ENCODE measurements at places on chromosomes 7 and 10.
A peak's percentile ranks its signal among the peaks of the same experiment; 100 is the strongest.

- DNase-seq, result peak; percentile 82
These were observed 20.1 kb downstream of the P4HA1 start for GRCh38 chr10:73076360-73077183.

DNA sequence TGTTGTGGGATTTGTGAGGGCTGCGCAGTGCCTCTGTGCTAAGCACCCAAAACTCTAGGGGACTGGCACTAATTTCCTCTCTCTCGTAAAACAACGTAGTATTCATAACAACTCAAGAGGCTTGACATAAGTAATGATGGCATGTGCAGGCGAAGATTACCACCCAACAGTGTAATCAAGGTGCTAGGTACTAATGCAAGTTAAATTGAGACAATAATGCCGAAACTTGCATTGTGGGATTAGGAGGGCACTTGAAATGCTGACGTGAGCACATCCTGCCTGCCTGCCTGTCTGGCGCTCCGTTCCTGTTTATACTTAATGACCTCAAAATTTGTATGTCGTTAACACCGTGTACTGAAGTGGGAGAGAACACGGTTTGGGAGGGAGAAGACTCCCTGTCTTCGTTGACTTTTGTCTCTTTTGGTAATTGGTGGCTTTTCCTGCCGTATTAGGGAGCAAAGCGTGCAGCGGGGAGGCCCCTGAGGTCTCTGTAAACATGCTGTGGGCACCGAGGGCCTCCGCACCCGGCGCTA is 139.0 kb downstream of the MGMT start:
- peak; percentile 52 for DNase-seq

- DNase-seq, result peak; percentile 34
These were observed 43.9 kb downstream of the DOCK4 start for GRCh38 chr7:112162142-112162766.

DNA sequence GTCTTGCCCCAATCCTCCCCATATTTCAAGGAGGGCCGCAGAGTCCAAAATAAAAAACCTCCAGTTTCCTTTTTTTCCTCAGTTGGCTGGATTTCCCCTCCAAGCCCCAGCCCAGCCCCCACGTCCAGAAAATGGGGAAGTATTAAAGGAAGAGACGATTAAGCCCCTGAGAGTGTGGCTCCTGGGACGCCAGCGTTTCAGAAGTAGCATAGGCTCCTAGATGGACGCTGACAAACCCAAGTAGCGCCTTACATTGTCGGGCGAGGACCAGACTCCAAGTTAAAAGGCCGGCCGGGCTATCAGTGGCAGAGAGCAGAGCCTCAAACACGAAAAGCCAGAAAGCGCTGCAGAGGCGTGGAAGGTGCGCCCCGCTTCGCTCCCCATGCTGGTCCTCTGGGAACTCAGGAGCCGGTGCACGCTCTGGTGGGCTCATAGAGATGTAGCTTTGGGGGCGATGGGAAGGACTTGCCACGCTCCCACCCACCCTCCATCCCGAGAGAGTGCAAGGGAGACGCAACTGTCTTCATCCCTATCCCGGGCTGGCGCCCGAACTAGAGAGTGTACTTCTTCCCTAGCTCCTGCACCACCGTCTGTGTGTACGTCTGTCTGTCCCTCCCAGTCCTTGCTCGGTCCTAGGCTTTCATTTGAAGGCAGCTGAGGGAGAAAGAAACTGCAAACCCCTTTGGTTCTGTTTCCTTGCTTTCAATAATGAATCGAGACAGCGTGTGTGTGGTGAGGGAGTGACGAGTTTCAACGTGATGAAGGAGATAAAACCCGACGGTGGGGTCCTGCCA is 6.3 kb upstream of the EMX2 start:
- DNase-seq, result peak; percentile 47

- DNase-seq, result no peak
These were observed 1176.0 kb upstream of the AUTS2 start for GRCh38 chr7:68422281-68422680.

- DNase-seq, result no peak
These were observed 33.5 kb upstream of the SLC26A3 start for GRCh38 chr7:107836237-107837144.

DNA sequence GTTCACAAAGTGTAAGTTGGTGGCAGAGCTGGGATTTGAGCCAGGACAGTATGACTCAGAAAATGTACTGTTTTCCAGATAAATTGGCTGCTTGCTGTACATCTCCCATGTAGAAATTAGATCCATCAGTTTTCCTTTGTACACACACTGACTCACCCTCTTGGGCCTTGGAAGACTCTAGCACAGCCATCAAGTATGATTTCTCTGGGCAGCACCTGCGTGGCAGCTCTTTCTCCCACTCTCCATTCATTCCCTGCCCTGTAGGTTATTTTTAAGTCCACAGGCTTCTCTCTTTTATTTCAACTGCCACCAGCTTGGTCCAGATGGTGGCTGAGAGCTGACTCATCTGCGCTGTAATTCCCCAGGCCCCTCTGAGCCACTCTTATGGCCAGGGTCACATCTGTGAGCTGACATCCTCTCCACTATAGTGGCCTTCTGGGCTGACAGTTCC is 28.3 kb upstream of the SDK1 start:
- peak; percentile 73 for DNase-seq

DNA sequence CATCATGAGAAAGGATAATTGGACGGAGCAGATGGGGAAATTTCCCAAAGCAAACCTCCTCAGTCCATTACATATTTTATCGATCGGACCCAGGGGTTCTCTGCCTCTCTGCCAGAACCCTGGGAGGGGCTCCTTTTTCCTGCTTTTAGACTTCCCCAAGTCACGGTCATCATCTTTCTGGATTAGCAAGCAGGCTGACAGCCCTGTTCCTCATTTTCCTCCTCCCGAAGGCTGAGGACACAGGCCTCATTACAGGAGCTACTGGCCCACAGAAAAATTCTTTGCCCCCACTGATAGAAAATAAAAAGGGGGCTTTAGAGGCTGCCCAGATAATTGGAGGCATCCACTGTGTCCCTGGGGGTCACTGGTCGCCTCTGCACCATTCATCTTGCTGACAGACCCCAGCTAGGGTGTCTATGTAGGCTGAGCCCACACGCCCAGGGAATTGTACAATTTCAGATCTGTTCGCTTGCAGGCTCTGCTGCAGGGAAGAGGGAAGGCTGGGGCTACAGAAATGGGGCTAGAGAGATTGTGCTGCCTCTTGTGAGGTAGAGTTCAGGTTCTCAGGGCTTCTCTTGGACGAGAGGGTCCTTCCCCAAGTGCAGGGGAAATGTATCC is 125.7 kb upstream of the SDK1 start:
- no peak for DNase-seq

GRCh38 chr10:71805776-71806703 is 32.7 kb upstream of the VSIR start:
- DNase-seq, result peak; percentile 21

GRCh38 chr10:127854769-127855590 is 37.8 kb downstream of the CLRN3 start:
- no peak for DNase-seq

DNA sequence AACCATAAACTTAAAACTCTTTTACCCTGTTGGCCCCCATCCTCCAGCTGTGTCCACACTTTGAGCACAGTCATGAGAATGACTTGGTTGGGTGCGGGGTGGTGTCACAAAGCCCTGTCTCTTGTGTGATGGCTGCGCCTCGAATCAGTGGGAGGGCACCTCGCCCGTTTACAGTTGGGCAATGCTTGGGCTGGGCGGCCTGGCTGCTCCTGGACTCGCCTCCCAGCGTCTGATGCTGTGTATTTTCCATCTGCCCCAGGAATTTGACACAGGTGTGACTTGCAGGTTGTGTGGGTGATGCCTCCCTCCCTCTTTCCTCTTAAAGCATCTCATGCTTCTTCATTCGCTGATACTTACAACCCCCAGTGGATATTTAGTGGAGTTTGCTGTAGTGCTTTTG is 33.7 kb downstream of the CHST12 start:
- no peak for DNase-seq

DNA sequence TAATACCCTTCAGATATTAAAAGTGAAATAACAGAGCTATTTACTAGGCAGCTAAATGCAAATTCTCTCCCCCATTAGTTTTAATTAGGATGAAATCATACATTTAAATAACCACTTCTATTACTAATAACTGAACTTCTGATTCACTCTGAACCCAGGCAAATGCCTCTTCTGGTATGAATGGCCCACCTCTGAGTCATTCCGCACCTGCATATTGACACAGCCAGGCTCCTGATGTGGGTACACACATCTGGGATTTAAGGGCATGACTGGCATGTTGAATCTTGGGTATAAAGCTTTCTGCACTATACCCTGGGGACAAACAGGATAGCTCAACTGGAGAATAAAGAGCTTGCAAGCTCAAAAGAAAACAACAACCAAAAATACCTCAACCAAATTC is 140.9 kb downstream of the AUTS2 start:
- DNase-seq, result no peak

DNA sequence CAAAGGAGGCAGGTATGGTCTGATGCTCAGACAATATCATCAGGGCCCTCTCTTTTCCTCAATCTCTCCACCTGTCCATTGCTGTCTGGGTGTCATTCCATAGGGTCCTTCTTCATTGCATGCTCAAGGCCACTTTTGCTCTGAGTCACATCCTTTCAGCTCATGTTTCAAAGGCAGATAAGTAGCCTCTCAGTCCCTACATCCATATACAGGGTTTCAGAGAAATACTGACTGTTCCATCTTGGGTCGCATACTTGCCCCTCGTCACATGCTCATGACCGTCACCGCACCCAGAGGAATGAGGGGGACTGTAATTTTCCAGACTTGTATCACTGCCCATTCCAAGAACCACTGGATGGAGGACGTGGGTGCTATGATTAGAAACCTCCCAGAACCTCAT is 93.4 kb downstream of the FAM107B start:
- DNase-seq, result no peak

GRCh38 chr7:153103202-153103601 is 343.6 kb downstream of the ACTR3B start:
- no peak for DNase-seq

GRCh38 chr7:33933611-33934281 is 28.4 kb downstream of the BMPER start:
- DNase-seq, result peak; percentile 51

DNA sequence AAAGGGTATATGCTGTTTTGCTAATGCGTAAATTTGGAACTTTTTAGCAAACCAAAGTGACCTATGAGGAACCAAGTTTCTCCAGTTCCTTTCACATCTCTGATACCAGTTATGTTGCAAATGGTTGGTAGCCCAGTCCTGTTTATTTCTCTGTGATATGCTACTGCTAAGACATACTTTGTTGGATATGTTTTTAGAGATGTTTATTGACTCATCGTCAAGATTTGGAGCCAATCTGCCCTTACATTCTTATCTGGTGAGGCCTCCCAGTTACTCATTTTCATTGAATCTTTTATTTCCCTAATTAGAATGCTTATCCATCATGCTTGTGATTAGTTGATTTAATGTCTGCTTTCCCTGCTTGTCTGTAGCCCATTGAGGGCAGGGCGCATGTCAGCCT is 58.9 kb downstream of the LRGUK start:
- DNase-seq, result peak; percentile 31

DNA sequence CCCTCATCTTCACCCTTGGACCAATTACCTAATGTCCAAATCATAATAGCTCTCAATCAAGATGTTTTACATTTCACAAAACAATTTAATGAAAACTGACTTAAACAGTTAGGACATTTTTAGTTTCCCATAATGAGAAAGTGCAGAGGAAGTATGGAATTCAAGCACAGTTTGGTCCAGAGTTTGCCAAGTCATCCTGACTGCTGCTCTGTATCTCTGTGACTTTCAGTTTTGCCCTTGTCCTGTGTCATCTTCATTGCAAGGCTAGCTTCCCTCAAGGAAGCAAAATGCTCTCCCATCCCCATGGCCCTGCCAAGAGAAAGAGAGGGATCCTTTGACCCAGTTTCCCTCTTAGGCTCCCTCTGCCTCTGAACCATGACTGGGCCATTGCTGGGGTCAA is 7.9 kb upstream of the PLEKHS1 start:
- DNase-seq, result no peak
